Pericardium fibroblast (primary cell): ENCODE measurements at places on chromosomes 16 and 17. TPM values are rescaled to one million over a fixed set of nuclear protein-coding genes. Genes with fewer than 3 reads are reported as not detected.

The TPSD1 gene
- total RNA-seq = not detected in 2 replicates

The NUPR1 gene
- total RNA-seq = 58.2 and 72.5 TPM in 2 replicates

The PMP22 gene
- total RNA-seq = 173 and 337 TPM in 2 replicates

The ATP1B2 gene
- 0.93 TPM in 1 of 2 replicates, not detected in the other for total RNA-seq

The DRC3 gene
- total RNA-seq = 0.26 and 0.70 TPM in 2 replicates
